Stimulated activated CD4-positive, alpha-beta T cell treated with anti-CD3 and anti-CD28 coated beads, Interleukin-4, amount 100 ng/mL, for 24 hours (primary cell): ENCODE measurements at places on chromosomes 1 and 21.

DNA sequence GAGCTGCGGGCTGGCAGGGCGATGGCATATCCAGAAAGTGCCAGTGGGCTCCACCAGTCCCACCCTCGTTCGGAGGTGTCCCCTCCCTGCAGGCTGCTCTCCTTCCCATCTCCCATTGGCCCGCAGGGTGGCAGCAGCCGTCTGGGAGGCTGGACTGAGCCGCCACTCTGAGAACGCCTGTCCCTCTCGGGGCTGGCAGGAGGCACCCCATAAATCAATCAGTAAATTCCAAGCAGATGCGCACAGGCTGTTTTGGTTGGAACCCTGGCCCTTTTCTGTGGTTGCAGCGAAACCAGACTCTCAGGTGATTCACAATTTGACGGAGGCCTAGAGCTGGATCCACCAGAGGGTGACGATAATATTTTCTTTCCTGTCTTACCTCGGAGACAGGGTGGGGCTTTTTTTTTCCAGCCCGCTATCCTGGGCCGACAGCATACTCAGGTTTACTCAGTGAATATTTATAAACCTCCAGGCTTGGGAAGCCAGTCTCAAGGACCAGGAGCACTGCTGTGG lies 99.7 kb downstream of the GLIS1 start:
- DNase-seq: no peak

DNA sequence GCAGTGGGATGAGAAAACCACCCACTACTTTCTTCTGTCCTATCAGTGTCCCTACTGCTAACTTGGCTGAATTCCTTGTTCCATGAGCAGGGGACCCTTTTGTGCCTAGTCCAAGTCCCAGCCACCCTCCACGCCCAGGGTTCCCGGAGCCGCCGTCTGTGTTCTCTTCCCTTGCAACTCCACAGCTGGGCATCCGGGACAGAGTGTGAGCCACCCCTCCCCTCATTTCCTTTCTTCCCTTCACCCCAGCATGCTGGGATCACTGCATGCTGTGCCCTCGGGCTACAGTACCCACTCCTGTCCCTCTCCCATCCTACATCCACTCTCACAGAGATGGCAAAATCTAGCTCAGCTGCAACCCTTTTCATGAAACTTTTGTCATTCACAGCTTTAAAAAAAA lies 44.5 kb downstream of the PGBD5 start:
- no peak for DNase-seq

DNA sequence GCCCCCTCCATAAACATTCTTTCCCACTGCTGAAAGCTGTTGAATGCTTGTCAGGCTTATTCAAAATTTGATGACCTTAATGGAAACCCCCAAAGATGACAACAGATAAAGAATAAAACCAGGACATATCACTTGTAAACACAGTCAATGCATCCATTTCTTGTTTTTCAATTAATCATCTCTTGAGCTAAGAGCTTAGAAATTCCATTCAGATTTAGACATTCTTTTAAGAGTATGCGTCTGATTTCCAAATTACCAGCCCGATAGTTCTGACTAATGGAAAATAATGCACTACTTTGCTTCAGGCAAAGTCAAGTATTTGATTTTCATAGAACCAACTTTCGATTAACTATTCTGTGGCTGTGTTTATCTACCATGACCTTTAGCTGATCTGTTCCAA lies 100.6 kb upstream of the RUNX1 start:
- DNase-seq: no peak

DNA sequence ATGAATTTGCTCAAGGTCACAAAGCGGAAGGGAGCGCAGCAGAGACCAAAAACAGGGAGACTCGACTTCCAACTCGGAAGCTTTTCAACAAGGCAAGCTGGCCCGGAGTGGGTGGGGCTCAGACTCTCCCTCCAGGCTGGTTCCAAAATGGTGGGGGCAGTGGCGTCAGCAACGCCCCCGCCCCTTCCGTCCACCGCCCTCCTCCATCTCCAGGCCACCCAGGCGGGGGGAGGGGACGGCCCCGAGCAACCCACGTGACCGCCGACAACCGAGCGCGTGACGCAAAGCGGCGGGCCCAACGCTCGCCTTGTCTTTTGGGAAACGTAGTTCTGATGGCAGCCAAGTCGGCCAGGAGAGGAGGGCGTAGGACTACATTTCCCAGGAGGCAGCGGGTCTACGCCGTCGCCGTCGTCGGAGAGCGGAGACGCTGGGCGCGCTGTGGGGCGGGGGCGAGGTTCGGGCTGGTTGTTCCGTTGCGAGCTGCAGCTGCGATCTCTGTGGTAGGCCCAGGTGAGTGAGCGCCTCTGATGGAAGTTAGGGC lies at the start of gene THRAP3:
THRAP3 (plus strand) TSS at position 448 of the 541 bp plus-strand sequence. CDS start 58,121 bp downstream, outside the sequence.
- peak; percentile 99 for DNase-seq

- DNase-seq: no peak
Measured at GRCh38 chr1:150765296-150765976, at the start of gene CTSS. TSS of gene CTSS (minus strand) at chr1:150765778. CDS start at chr1:150764763, 1,015 bp downstream.

GRCh38 chr1:84939151-84939550 lies 46.1 kb upstream of the LPAR3 start:
- no peak for DNase-seq

DNA sequence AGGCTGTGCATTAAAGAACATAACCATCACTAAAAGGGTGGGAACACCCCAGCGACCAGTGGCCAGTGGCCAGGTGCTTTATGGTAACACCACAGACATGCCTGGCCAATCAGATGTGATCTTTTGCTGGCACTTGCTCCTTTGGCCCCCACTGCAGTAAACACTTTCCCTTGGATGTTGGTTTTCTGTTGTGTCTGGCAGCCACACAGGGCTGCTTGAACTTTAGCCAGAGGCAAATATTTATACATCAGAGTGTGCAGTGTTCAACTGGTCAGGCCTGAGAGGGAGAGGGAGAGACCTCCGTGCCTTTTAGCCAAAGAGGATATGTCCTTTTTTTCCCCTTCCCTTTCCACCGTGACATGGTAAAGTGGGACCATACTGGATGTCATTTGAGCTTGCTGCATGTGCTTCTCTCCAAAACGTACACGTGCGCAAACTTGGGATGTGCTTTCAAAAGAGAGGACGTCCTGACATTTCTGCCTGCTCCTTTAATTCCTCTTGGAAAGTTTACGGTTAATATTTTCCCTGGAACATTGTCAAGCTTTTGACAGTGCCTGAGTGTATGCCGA lies 101.2 kb downstream of the NFIA start:
- DNase-seq: no peak

- DNase-seq: peak; percentile 95
Measured at GRCh38 chr21:39312112-39313041, 1.1 kb downstream of the BRWD1 start.

- no peak for DNase-seq
Measured at GRCh38 chr1:5713101-5714010, 278.9 kb downstream of the NPHP4 start.

GRCh38 chr1:109805486-109806165 lies 41.9 kb upstream of the EPS8L3 start:
- DNase-seq: no peak
